ENCODE measurements at places on chromosomes 12 and 14.

DNA sequence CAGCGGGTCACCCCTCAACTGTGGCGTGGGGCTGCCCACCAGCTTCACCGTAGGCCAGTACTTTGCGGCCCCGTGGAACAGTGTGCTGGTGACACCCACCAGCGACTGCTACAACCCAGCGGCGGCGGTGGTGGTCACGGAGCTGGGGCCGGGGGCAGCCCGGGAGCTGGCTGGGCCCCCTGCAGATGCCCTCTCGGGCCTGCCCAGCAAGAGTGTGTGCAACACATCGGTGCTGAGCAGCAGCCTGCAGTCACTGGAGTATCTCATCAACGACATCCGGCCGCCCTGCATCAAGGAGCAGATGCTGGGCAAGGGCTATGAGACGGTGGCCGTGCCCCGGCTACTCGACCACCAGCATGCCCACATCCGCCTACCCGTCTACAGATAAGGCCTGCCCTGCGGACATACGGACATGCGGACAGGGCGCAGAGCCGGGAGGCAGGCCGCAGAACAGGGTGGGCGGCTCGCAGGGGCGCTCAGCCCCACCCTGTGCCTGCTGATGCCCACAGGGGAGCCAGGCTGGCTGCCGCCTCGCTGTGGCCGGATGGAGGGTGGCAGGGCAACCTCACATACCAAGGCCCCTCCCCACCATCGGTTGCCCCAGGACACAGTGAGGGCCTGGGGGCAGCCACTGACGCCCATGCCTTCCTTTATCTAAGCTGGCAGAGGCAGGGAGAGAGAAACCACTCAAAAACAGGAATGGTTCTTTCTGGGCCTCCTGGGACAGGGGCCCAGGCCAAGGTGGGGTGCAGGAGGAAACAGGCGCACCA is 55.5 kb downstream of the FAM222A start:
- no peak for DNase-seq

GRCh38 chr14:29462772-29463171 is 464.9 kb downstream of the PRKD1 start:
- no peak for DNase-seq

- no peak for DNase-seq
These were observed 27.9 kb upstream of the EVL start for GRCh38 chr14:100037353-100037752.

GRCh38 chr12:131893605-131894312 is 663 bp upstream of the ULK1 start:
- DNase-seq, result no peak

DNA sequence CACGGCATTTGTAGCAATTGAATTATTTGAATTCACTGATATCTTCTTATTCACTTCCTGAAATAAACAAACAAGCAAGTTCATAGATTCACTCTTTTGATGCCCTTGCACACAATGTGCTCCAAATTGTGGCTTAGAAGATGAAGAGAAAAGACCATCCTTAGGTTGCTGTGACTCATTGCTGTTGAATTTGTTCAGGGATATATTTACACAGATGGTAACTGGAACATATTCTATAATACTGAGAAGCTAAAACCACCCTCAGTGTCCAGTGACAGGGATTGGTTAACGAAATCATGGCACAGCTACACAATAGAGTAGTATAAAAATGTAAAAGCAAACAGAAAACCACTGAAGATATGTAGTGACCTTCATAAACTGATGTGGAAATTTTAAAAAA is 3.1 kb downstream of the PRB4 start:
- DNase-seq, result no peak
